ENCODE measurements at places on chromosomes 5 and 9.

- DNase-seq = no peak
These were observed 68.1 kb downstream of the NIPBL start for GRCh38 chr5:36944607-36945225.

GRCh38 chr5:115382989-115383388 is 86.5 kb upstream of the CCDC112 start:
- no peak for DNase-seq

DNA sequence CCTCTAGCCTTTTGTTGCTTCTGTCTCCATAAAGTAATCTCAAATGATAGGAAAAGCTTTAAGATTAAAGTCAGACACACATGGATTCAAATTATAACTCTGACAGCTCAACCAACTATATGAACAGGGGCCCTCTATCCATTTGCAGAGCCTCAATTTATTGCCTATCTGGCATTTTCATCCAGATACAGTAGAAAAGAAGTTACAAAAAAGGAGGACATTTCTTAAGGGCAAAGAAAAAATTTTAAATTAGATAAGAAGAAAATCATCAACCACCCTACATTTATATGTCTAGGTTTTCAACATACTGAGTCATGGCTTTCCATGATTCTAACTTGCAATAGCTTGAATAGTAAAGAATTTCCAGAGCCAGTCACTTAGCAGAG is 567.2 kb downstream of the CAAP1 start:
- no peak for DNase-seq

GRCh38 chr5:1494780-1495524 is 28.8 kb downstream of the LPCAT1 start:
- no peak for DNase-seq

- no peak for DNase-seq
These were observed 649 bp upstream of the GLE1 start for GRCh38 chr9:128503870-128504269.

- no peak for DNase-seq
These were observed 15.7 kb downstream of the BRD3OS start for GRCh38 chr9:134040781-134041648.

DNA sequence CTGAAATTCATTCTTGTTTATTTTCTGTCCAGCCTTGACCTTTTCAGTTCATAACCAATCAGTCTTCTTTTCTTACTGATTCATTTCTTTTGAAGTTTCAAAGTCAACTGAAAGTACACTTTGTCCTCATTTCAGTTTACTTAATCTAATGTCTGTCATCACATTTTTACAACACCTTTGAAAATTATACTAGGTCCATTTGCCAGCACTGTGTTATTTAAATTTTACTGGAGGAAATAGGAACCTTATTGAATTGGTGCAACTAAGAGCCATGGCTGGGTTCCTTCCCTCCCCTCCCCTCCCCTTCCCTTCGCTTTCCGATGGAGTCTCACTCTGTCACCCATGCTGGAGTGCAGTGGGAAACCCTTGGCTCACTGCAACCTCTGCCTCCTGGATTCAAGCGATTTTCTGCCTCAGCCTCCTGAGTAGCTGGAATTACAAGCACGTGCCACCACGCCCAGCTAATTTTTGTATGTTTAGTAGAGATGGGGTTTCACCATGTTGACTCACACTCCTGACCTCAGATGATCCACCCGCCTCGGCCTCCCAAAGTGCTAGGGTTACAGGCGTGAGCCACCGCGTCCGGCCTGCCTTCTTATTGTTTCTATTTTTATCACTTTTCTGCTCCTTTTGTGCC is 6.3 kb downstream of the RMI1 start:
- no peak for DNase-seq

- DNase-seq = no peak
These were observed 14.5 kb downstream of the CDO1 start for GRCh38 chr5:115801984-115802383.

- no peak for DNase-seq
These were observed 28.4 kb downstream of the CEL start for GRCh38 chr9:133090187-133090586.

DNA sequence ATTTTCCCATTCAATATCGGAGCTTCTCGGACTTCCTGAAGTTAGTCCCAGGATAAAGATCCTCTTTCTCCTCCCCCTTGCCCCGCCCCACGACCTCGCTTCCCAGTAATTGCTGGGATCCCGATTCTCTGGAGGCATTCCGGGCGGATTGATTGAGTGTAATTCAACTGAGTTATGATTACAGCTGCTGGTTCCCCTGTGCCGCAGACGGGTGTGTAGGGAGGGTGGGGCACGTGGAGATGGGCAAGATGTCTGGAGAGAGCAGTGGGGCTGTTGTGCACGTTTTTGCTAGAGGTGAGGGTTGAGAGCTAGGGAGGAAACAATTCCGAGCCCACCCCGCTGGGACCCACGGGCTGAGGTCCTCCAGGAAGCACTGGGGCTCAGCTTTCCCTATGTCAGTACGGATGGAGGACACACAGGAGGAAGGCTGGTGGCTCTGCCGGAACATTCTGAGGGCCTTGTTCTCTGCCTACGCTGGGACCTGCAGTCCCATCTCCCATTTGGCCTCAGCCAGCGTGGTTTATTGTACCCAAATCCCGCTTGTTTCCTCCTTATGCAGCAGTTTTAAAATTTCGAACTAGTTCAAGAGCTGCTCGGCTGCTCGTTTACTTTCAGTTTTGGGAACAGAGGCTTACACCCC is 2.4 kb upstream of the DMRT2 start:
- no peak for DNase-seq

DNA sequence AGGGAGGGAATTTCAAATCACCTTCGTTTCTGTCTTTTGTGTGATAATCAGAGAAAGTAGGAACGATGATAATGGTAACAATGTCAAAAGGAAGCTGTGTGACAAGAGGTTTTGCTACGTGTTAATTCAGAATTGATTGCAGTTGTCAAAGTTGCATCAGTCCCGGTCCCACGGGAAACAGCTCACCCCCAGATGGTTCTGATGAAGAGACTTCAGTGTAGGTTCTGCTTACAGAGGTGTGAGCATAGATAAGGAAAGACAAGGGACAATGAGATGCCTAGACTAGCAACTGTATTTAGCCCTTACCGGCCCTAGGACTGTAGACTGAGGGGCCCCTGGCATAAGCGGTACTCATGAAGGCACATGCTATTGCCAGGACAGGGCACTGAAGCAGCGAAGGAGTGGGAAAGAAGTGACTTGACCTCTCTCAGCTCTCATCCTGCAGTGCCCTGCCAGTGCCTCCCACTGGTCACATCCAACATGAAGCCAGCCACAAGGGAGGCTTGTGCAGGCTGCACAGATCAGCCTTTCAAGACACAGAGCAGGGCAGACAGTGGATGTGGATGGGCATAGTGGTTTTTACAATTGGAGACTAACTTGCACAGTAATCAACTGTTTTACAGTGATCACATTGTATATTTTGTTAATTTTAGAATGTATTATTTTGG is 21.1 kb downstream of the PDE8B start:
- DNase-seq = no peak

DNA sequence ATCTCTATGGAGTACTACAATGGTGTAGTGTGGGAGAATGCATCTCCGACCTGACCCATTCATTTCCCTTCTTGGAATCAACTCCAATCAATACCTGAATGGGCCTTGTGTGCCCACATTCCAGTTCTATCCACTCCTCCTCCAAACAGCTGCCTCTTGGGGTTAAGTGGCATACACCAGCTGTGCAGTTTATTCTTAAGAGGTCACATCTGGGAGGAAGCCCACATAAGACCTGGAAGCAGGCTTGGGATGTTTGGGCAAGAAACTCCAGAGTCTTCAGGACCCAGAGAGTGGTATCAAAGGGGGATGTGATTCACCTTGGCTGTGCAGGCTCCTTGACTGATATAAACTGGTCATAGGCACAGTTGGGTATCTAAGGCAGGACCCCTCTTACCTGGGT is 46.0 kb downstream of the ACTBL2 start:
- DNase-seq = no peak

- DNase-seq = peak; percentile 8
These were observed 637.7 kb downstream of the SEMA5A start for GRCh38 chr5:8908055-8908683.

DNA sequence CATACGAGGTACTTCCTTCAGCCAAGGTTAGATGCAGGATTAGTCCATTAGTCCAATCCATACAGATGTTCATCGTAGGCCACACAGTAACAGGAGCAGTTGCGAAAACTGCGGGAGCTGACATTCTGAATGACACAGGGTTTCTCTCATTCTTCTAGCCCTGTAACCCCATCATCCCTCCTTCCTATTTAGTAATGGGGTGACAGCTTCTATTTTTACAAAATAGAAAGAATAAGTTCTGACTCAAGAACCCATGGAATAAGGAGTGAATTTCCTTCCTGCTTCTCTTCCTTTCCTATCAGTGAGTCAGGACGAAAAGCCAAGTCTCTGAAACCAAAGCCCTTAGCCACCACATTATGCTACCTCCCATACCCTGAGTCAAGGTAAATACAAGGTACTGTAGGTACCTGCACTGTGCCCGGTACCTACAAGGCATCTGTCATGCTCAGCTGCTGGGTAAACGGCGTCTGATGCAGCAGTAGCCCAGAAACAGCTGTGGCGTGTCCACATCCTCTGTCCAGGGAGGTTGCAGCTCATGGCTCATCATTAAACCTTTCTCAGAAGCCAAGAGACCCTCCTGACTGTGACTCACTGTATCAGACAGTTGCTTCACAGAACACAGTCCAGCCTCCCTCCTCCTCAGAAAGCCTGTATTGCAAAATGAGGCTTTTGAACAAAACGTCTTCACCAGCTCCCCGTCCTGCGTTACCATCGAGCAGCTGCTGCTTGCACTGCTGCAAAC is 84.2 kb downstream of the ESM1 start:
- peak; percentile 69 for DNase-seq

DNA sequence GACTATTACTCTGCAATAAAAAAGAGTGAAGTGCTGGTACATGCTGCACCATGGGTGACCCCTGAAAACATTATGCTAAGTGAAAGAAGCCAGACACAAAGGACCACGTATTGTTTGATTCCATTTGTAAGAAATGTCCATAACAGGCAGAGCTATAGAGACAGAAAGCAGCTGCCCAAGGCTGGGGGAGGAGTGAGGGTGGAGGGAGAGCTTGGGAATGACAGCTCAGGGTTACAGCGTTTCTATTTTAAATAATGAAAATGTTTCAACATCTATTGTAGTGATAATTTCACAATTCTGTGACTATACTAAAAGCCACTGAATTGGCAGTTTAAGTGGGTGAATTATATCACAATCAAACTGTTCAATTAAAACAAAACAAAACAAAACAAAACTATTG is 81.7 kb downstream of the MYO10 start:
- DNase-seq = no peak

DNA sequence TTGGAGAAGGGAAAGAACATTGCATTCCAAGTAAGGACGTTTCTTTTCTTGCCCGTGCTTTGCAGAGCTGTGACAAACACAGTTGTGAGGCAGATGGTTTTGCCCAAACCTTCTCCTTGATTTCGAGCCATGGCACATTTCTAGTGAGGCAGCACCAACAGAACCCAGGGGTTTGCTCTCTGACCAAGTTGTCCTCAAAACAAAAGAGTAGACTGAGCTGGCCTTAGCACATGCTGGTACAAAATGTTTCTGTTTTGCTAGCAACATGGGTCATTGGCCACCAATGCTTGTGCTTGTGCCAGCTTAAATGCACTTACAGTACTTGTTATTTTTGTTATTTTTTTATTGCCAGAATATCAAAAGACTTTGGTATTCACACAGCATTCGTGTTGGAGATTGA is 328.8 kb downstream of the GADD45G start:
- DNase-seq = no peak

DNA sequence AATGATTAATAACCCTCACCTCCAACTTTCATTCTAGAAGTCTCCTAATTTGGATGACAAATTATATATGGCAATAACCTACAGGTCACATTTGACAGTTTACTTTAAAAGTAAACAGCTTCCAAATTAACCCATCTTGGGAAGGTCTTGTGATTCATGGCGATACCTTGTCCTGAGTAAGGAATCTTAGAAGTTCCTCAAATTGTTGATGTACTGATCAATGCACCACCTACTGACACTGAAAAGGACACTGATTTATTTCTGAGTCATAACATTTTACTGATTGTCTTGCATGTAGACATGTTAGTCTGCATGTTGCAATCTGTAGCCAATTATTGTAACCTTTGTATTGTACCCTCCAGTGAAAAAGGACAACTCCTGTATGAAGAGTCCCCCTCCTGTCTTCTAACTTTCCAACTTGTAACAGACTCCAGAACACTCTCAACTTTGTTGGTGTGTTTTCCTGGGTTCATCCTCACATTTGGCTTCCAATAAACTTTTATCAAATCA is 16.0 kb upstream of the SLC22A5 start:
- no peak for DNase-seq

GRCh38 chr5:158465086-158465972 is 606.4 kb upstream of the CLINT1 start:
- no peak for DNase-seq

- no peak for DNase-seq
These were observed 99.2 kb downstream of the SH3TC2 start for GRCh38 chr5:148963664-148964063.

GRCh38 chr5:105101577-105101976 is 1539.0 kb upstream of the NUDT12 start:
- no peak for DNase-seq

DNA sequence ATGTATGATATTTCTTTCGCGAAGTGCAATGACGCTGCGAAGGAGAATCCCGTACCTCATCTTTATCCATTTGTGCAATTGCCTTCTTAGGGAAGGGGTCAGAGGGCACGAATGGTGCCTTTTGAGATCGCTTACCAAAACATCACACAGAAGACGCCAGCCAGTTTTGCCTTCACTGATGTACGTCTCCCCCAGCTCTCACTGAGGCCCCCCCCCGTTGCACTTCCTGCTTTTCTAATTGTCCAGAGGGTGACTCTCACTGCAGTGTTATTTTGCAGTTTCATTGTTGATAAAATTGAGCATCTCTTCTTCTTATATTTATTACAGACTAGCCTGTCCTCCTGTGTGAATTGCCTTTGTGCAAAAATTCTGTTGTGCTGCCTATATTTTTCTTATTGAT is 39.0 kb upstream of the CACNA1B start:
- no peak for DNase-seq

DNA sequence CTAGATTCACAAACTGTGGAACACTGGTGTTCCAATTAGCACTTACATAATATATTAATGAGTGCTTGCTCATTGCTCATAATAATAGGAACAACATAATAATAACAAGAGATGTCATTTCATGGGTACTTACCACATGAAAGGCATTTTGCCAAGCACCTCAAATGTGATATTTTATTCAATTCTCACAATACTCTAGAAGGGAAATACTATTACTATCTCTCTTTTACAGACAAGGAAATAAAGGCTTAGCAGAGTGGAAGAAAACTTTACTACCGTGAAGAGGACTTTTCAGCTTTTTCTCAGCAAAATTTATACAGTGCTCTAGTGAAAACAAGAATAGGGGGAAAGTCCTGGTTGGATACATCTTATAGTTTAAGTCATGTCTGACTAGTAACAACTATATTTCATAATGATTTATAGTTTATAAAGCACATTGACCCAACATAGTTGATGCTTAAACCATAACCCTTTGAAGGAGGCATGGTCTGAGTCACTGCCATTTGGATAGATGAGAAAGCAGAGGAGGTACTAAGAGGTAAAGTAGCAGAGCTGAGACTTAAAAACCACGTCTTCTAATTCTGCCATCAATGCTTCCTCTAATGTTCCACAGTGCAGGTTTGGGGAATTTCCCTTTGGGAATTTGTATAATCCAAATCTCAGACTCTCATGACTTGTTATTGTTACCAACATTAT is 124.7 kb downstream of the CEP120 start:
- DNase-seq = no peak

GRCh38 chr5:131640043-131640856 is 5.2 kb upstream of the RAPGEF6 start:
- no peak for DNase-seq

GRCh38 chr5:152285764-152286163 is 119.3 kb downstream of the NMUR2 start:
- DNase-seq = no peak

All from HS-5 (cell line).